ENCODE measurements at places on chromosomes 5 and 9. TPM values are rescaled to one million over a fixed set of nuclear protein-coding genes. Genes with fewer than 3 reads are reported as not detected.

- no peak for DNase-seq
- no peak overlapping the region for H3K4me3 ChIP-seq
- H3K4me1 ChIP-seq = no peaks in the 10 kb centered on the region
Measured at GRCh38 chr5:139911425-139912120, 116.0 kb downstream of the PSD2 start.

DNA sequence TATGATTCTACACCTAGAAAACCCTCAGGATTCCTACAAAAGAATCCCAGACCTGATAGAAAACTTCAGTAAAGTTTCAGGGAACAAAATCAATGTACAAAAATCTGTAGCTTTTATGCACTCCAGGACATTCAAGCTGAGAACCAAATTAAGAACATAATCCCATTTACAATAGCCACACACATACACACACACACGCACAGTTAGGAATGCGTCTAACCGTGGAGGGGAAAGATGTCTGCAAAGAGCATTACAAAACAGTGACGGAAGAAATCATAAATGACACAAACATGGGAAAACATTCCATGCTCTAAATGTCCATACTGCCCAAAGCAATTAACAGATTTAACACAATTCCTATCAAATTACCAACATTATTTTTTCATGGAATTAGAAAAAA is 51.4 kb upstream of the CAST start:
- DNase-seq = no peak
- H3K36me3 ChIP-seq = no peaks in the 10 kb centered on the region
- H3K4me3 ChIP-seq = no peak overlapping the region
- H3K4me1 ChIP-seq = peaks cover 5% of the 10 kb centered on the region
- H3K27ac ChIP-seq = no peak overlapping the region

DNA sequence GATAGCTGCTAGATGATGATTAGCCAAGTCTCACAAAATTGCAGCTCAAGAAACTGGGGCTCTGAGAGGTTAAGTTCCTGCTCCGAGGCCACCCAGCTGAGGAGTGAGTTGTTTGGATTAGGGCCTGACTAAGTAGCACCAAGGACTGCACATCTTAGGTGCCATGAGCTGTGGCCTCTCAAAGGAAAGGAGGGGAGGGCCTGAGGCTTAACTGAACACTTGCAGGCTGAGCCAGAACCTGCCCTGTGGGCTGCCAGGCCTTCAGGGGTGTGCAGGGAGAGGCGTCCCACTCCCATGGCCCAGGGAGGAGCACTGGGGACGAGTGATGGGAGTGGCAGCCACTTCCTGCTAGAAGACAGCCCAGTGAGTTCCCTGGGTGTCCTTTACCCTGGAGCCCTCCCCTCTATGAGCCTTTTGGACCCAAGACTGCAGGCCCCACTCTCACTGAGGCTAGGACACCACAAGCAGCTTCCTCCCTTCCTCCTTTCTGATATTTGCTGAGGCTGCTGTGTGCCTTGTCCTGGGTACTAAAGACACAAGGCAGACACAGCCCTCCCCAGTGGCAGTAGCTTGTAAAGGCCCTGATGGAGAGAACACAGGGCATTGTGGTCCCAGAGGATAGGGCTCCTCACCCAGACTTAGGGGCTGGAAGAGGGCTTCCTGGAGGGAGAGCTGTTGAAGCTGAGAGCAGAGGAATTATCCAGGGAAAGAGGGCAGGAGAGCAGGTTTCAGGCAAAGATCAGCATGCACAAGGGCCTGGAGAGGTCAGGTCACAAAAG is 22.1 kb downstream of the LMX1B start:
- no peak overlapping the region for H3K27ac ChIP-seq
- peaks cover 58% of the 10 kb centered on the region for H3K27me3 ChIP-seq
- H3K36me3 ChIP-seq = no peaks in the 10 kb centered on the region
- no peak for DNase-seq

DNA sequence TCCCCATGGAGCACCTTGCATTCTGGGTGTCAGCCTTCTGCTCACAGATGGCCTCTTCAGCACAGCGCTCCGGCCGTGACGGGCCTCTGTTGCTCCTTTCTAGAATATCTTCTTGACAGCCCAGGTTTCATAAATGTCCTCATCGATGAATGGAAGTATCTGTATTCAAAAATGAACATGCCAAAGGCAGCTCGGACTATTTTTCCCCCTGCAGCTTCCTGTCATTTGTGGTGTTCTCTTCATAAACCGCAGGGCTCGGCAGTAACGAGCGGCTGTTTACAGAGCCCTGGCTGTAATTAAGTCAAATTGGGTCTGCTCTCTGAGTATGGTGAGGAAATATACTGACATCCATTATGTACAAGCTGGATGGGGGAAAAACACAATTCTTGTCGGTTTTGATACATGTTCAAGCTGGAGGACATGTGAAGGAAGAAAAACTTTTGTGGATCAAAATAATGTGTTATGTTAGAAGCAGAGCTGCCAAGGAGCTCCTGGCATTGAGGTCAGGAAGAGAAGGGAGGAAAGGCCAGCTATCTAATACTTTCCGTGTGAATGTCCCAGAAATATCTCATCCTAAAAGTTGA is 154.1 kb upstream of the CD180 start:
- no peak overlapping the region for H3K27ac ChIP-seq
- H3K36me3 ChIP-seq = no peaks in the 10 kb centered on the region
- H3K4me3 ChIP-seq = peak overlapping the region; percentile 38
- peak; percentile 15 for DNase-seq

DNA sequence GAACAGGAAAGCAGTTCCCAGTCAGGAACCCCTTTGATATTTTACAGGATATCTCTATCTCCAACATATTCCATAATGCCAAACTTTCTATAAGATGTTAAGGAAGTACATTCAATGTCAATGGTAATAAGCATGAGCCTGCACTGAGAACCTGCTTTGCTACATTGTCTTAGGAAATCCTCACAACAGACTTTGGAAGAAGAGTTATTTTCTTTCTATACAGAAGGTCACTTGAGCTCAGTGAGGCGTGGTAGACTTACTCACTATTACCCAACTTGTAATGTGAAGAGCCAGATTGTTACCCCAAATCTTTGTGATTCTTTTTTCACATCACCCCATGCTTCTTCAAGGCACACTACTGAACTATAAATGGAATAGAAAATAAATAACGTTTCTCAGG is 435.9 kb downstream of the DNAH5 start:
- no peak for DNase-seq
- H3K4me1 ChIP-seq = no peaks in the 10 kb centered on the region
- H3K4me3 ChIP-seq = no peak overlapping the region
- no peak overlapping the region for H3K27ac ChIP-seq

GRCh38 chr5:163512526-163512925 is 7.1 kb downstream of the MAT2B start:
- no peak for DNase-seq
- H3K27me3 ChIP-seq = no peaks in the 10 kb centered on the region
- peaks cover 45% of the 10 kb centered on the region for H3K36me3 ChIP-seq
- peaks cover 50% of the 10 kb centered on the region for H3K4me1 ChIP-seq
- H3K27ac ChIP-seq = peak overlapping the region; percentile 38

- H3K27ac ChIP-seq = peak overlapping the region; percentile 92
- H3K4me1 ChIP-seq = peaks cover 24% of the 10 kb centered on the region
- H3K4me3 ChIP-seq = peak overlapping the region; percentile 96
- DNase-seq = no peak
- peaks cover 21% of the 10 kb centered on the region for H3K36me3 ChIP-seq
Measured at GRCh38 chr5:71456362-71456743, 902 bp downstream of the BDP1 start.

GRCh38 chr9:128102861-128103588 is 24.5 kb downstream of the PTGES2 start:
- H3K4me3 ChIP-seq = no peak overlapping the region
- H3K27ac ChIP-seq = peak overlapping the region; percentile 38
- H3K36me3 ChIP-seq = peaks cover 38% of the 10 kb centered on the region
- H3K4me1 ChIP-seq = peaks cover 41% of the 10 kb centered on the region

DNA sequence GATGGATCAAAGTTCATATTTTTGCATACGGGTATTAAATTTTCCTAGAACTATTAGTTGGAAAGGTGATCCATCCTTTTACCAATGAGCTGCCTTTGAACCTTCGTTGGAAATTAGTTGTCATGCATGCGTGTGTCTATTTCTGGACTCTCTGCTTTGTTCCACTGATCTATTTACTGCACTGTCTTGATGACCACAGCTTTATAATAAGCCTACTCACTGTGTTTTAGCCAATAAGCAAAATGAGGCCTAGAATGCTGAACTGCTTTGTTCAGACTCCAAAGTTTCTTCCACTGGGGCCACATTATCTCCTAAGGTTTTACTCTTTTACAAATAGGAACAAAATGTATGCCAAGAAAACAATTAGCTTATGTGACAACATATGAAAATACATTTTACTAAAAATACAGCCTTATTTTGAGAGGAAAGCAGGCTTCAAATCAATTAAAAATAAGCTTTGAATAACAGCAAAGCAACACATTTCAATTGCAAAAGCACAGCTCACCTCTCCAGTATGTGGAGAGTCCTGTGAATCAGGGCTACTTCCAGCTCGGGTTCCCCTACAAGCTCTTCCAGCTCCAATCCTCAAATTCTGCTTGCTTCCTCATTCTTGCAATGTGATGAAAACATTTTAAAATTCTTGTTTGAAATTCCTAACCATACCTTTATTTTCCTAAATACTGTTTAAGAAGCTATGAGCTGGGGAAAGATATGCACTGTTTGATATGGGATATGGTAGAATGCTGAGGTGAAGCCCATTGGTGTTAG is 72.0 kb downstream of the RETREG1 start:
- H3K36me3 ChIP-seq = no peaks in the 10 kb centered on the region
- peaks cover 25% of the 10 kb centered on the region for H3K4me1 ChIP-seq
- no peak overlapping the region for H3K27ac ChIP-seq
- no peak overlapping the region for H3K4me3 ChIP-seq
- no peak for DNase-seq

DNA sequence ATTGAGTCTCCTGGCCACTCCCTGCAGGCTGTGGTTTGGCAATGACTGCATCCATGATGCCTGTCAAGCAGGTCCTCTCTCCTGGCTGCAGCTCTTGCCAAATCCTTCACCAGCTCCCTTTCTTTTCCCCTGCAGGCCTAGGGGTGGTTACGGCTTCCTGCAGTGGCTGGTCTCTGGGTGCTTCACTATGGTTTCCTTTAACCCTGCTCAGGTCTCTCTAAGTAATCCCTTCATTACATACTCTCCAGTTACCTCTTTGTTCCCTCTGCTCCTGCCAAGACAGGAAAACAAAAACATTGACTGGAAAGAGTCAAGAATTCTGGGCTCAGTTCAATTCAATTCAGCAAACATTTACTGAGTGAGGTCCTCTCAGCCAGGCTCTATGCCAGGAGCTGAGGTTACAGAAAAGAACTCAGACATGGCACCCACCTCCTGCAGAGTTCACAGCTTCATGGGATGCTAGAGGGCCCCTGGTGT is 19.8 kb upstream of the PTPN3 start:
- no peak for DNase-seq
- H3K4me1 ChIP-seq = no peaks in the 10 kb centered on the region
- no peak overlapping the region for H3K4me3 ChIP-seq
- no peaks in the 10 kb centered on the region for H3K27me3 ChIP-seq

Gene FBP1
- total RNA-seq = 0.62 TPM

Gene IL9
- total RNA-seq = 136 TPM

Gene GPX3
- not detected for total RNA-seq

Gene WDR38
- total RNA-seq = not detected

Gene ARL14EPL
- total RNA-seq = not detected

Gene PCDHAC1
- total RNA-seq = not detected

All from activated CD4-positive, alpha-beta memory T cell treated with anti-CD3 and anti-CD28 coated beads for 36 hours (primary cell).